ENCODE measurements at places on chromosomes 1 and 21. TPM values are rescaled to one million over a fixed set of nuclear protein-coding genes. Genes with fewer than 3 reads are reported as not detected.

Gene PTPN7
- 1.5 TPM for total RNA-seq

Gene DR1
- 61.5 TPM for total RNA-seq

Gene COL9A2
- total RNA-seq, result 6.5 TPM

Gene TAF13
- total RNA-seq, result 68.0 TPM

Gene CD58
- 20.6 TPM for total RNA-seq

Gene CACHD1
- total RNA-seq, result 12.8 TPM

Gene B3GALT2
- 5.7 TPM for total RNA-seq

Gene KRTAP7-1
- total RNA-seq, result not detected

Gene CDKN2C
- total RNA-seq, result 22.0 TPM

Gene ZNF683
- total RNA-seq, result not detected

Gene RAB7B
- 10.7 TPM for total RNA-seq

Gene BCL2L15
- 0.41 TPM for total RNA-seq

Gene LIN28A
- total RNA-seq, result not detected

Gene RAP1GAP
- 2.7 TPM for total RNA-seq

Gene IL12RB2
- total RNA-seq, result 2.5 TPM

Gene FCRL1
- 1.2 TPM for total RNA-seq

Gene DSTYK
- total RNA-seq, result 15.8 TPM

DNA sequence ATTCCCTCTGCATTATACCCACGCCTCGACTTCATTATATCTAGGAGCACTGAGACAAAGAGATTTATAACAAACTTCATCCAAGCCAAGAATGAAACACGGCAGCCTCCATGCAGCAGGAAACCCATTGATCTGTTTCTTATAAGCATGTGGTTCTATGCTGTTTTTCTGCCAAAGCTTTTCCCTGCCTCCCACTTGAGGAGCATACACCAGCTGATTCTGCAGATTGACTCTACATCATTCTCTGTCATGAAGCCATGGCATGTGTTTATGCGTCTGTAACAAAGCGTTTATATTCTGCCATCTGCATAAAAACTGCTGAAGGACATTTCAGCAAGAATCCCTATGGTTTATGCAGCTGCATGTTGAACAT, 102.0 kb downstream of the CYYR1 start:
- peak; percentile 22 for DNase-seq

DNA sequence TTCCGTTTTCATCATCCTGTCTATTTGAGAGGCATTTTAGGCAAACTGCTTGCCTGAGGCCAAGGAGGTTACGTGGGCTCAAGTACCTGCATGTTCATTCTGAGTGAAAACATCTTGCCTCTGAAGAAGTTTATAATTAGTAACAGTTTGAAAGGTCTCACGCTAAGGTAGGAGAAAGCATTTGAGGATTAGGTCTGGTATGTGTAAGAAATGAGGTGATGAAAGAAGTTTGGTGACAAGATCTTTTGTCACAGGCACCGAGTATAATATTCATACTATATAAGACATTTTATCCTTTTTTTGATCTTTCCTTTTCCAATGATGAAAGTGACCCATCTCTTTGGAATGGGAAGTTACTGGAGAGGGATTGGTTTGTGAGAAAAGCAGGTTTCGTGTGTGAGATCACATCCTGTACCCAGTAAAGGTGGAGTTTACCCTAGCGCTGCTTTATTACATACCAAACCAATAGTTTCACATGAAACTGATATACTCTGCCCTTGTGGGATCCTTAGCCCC, 98.7 kb upstream of the PDC start:
- DNase-seq, result peak; percentile 46

DNA sequence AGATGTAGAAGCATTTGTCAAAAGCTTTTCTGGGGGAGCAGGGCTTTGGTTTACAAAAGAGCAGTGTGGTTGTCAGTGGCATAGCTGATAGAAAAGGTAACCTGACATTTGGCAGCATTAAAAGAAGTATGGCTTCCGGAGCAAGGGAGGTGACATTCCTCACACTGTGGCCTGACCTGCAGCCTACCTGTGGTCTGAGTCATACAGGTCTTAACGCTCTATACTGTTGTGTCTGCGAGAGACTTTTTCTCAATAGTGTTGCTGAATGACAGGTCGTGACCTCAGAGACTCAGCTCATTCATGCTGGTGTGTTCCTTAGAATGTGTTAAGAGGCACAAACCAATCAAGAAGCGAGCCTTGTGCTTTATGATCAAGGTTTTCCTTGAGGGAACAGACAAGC, 19.3 kb downstream of the PHGDH start:
- no peak for DNase-seq

DNA sequence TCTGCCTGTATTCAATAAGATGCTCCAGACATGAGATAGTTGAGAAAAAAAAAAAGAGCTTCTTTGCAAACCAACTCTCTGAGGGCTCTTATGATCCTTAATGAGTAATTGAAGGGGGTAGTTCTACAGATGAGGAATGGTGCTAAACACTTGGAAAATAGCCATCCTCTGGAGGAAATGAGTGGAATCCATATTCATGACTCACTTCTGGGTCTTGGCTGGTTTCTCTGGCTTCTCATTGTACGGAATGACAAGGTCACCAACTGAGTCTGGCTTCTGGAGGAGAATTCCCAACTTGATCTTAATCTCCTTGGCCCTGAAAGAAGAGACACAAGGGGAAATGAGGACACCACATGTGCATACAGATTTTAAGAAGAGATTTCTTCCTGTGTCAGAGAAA, 34.7 kb downstream of the RGS5 start:
- peak; percentile 32 for DNase-seq

- DNase-seq, result peak; percentile 29
Observed at GRCh38 chr1:245516284-245516759, 361.5 kb downstream of the KIF26B start.

GRCh38 chr1:183734543-183735036, 70.3 kb upstream of the RGL1 start:
- DNase-seq, result peak; percentile 75

DNA sequence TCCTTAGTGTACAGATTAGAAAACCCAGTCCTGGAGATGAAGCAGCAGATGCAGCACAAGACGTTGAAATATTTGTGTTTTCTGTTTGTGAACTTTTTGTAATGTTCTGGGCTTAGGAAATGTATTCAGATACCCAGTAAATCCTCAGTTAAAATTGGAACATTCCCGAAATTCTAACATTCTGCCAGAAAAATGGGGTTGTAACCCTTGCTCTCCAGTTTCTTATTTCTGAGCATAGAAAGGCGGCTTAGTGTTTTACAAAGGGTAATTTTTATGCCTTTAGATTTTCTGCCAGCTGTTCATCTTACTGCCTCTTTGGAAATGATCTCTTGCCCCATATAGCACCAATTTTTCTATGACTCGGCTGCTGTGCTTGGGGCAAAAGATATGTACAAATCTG, 20.6 kb downstream of the DDI2 start:
- peak; percentile 14 for DNase-seq

DNA sequence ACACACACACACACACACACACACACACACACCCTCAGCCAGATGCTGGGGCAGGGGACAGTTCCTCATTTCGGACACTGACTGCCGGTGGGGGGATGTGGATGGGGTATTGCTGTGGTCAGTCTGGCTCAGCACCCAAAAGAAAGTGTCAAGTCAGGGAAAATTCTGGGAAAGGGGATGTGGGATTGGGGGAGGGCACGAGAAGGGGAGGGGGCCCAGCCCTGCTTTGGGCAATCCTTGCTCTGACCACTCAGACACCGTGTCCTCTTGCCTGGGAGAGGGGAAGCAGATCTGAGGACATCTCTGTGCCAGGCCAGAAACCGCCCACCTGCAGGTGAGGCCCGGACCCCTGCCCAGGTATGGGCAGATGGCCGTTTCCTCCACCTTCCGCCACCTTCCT, at the start of gene C1QC:
Gene C1QC (plus strand): TSS at position 253 of the 400 bp plus-strand sequence. CDS start 391 bp downstream, outside the sequence.
- DNase-seq, result no peak

GRCh38 chr1:167132301-167133010, 38.6 kb downstream of the STYXL2 start:
- DNase-seq, result no peak

DNA sequence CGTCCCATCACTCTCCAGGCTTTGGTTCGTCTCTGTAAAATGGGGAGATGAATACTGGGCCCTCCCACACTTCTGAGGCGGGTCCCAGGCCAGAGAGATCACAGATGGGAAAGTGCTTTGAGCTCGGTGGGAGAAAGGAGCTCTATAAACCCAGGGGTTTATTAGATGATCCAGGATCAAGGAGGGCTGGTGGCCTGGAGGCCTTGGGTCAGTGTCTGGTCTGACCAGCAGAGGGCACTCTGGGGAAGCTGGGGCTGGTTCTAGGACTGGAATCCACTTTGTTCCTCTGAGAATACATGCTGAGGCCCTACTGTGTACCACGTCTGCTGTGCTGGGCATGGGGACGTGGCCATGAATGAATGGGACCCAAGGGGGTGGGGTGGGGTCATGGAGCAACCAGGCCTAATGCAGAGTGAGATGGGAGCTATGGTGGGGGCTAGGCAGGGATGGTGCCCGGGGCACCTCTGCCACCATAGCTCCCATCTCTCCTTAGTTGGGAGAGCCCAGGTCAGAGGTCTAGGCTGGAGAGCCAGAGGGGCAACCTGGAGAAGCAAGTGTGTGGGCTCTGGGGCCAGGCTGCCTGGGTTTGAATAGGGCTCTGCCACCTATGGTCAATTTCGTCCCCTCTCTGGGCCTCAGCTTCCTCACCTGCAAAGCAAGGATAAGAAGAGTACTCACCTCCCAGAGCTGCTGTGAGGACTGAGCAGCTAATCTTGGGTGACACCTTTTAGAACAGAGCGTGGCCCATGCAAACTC, 9.0 kb upstream of the FAM131C start:
- DNase-seq, result peak; percentile 62

DNA sequence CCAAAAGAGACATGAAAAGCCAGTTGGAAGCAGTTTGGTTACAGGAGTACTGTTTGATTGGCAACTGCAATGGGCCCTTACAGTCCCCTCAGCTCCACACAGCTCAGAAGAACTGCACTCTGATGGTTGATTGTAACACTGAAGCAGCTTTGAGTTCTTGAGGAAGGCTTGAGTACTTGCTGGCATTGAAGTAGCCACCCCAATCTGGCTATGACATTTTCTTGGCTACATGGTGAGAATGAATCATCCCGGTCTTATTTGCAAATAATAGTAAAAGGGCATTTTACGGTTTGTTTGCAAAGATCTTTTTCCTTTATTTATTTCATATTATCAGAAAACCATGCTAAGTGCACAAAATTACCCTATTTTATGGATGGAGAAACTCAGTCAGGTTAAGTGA, 159.7 kb upstream of the BEND5 start:
- no peak for DNase-seq

- peak; percentile 48 for DNase-seq
Observed at GRCh38 chr1:30695439-30695841, 27.9 kb downstream of the MATN1 start.

DNA sequence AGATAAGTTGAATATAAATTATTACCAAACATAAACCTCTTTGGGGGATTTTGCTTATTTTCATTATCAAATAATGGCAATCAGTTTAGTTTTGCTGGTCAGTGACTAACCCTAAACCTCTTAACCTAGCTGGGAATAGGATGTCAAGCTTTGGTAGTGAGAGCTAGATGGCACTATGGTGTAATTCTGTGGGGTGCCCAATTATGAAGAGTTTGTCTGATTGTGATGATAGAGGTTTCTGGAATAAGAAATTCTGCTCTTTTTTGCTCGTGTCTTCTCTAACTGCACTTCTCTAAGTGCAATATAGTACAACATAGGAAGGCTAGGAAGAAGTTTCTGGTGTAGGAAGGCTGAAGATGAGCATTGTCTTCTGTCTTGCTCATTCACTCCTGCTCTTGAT, 59.8 kb downstream of the XCL1 start:
- no peak for DNase-seq

- no peak for DNase-seq
Observed at GRCh38 chr1:172246521-172247390, 173.7 kb upstream of the C1orf105 start.

- DNase-seq, result peak; percentile 79
Observed at GRCh38 chr1:157580179-157580827, 17.6 kb downstream of the FCRL4 start.

DNA sequence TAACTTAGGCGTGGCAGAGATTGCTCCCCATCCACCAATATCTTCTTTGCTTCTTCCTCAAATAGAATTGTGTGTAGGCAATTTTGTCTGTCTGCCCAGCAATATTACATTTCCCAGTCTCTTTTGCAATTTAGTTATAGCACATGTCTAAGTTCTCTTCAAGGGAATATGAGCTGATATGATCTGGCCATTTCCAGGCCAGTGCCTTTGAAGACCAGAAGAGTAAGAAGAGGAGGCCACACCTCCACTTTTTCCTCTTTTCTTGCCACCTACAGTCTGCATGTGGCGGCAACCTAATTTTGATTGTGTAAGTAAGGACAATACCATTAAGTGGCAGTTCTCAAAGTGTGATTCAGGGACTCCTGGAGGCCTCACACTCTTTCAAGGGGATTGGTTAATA, 6.3 kb upstream of the RSBN1 start:
- no peak for DNase-seq

GRCh38 chr1:101733340-101733739, 263.4 kb downstream of the OLFM3 start:
- DNase-seq, result no peak

DNA sequence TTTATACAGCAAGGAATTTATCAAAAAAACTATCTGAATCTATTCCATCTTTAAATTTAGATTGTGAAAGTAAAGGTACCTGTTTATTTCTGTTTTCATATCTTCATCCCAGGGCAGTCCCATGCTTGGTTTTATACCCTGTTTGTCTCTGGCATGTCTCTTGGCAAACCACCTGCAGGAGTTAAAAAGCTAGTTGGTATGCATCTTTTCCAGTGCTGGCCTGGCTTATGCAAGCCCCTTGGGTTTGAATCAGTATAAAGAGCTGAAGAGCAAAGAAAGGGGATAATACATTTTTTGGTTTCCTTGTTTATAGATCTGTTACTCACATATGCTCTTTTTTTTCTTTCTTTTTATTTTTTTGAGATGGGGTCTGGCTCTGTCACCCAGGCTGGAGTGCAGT, 37.8 kb downstream of the LRRC8C start:
- no peak for DNase-seq

- DNase-seq, result peak; percentile 86
Observed at GRCh38 chr1:27058966-27059669, 46.5 kb upstream of the TENT5B start.

DNA sequence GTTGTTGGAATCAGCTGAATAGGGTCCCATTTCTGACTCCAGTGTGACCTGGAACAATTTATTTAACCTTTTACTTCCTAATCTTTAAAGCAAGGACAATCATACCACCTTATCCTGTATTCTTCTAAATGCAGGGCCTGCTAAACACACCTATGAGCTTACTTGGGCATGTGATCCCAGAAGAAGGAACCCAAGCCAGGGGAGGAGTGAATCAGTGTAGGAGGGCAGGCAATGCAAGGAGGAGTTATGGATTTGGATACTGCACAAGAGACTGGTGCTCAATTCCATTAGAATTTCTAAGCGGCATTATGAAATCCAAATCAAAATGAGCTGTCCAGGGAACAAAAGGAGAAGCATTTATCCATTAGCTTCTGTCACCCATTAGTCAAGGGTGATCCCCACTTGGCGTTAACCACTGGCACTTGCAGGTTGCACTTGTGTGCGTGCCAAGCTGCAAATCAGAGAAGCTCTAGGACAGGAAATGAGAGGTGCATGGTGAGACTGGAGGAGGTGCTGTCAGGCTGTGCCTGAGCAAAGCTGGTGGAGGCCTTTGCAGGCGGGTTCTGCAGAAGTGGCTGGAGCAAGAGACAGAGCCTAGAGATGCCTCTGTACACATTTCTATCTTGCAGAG, 297.2 kb upstream of the PLXNA2 start:
- DNase-seq, result no peak
